Activated T-helper 2 cell treated with anti-CD3 and anti-CD28 coated beads, Interferon-gamma antibody, Interleukin-2, Interleukin-4, amounts not matched to agents 10 μg/mL and 5 μg/mL and 100 μg/mL, durations not matched to agents 14 hours and 24 hours and 36 hours (primary cell): ENCODE measurements at places on chromosomes 1 and 21. TPM values are rescaled to one million over a fixed set of nuclear protein-coding genes. Genes with fewer than 3 reads are reported as not detected.

NFYC gene
- total RNA-seq: 66.0 and 68.4 TPM in 2 replicates

GRCh38 chr21:36965720-36966065 lies 776 bp downstream of the HLCS start:
- no peaks in the 10 kb centered on the region for H3K27me3 ChIP-seq
- peaks cover 11% of the 10 kb centered on the region for H3K36me3 ChIP-seq
- peak overlapping the region; percentile 58 for H3K27ac ChIP-seq
- peak overlapping the region; percentile 84 for H3K4me3 ChIP-seq
- no peak for DNase-seq

DNA sequence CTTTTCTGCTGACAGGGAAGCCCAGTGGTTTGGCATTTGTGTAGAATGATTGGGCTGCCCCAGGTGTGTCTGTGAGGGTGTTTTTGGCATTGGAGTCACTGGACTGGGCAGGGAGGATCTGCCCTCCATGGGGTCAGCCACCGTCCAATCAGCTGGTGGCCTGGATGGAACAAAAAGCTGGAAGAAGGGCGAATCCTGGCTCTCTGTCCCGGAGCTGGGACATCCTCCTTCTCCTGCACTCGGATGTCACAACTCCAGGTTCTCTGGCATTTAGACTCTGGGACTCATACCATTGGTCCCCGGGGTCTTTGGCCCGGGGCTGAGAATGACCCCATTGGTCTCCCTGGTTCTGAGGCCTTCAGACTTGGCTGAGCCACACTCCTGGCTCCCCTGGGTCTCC lies 11.2 kb downstream of the SPSB1 start:
- H3K36me3 ChIP-seq: peaks cover 5% of the 10 kb centered on the region
- peaks cover 30% of the 10 kb centered on the region for H3K4me1 ChIP-seq
- no peak for DNase-seq
- H3K4me3 ChIP-seq: no peak overlapping the region
- no peaks in the 10 kb centered on the region for H3K27me3 ChIP-seq

PTAFR gene
- 0.11 and 0.21 TPM in 2 replicates for total RNA-seq

NOS1AP gene
- total RNA-seq: not detected in 2 replicates

DNA sequence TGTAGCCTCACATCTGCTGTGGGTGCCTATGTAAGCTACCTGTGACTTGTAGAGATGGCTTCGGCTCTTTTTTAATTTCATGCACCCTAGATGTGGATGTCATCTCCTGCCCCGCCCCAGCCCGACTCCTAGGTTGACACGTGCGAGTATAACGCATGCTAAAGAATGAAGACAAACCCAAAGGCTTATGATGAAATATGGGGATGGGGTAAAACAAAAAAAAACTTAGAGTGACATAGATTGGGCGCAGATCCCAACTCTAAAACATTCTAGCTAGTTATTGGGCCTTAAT lies 613 bp upstream of the ERO1B start:
- peaks cover 34% of the 10 kb centered on the region for H3K4me1 ChIP-seq
- H3K36me3 ChIP-seq: peaks cover 2% of the 10 kb centered on the region
